ENCODE measurements at places on chromosomes 7 and 10.

GRCh38 chr7:141558544-141559183, 7.5 kb downstream of the AGK start:
- peak; percentile 51 for DNase-seq

DNA sequence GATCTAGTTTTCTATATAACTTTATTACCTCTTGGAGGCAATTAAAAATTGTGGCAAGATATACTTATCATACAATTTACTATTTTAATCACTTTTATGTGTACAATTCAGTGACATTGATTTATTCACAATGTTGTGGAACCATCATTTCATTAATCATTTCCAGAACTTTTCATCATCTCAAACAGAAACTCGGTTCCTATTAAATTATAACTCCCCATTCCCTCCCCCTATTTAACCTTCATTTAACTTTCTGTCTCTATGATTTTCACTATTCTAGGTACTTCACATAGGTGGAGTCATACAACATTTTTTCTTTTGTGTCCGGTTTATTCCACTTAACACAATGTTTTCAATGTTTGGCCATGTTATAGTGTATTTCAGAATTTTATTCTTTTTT, 252.8 kb downstream of the REEP3 start:
- no peak for DNase-seq

DNA sequence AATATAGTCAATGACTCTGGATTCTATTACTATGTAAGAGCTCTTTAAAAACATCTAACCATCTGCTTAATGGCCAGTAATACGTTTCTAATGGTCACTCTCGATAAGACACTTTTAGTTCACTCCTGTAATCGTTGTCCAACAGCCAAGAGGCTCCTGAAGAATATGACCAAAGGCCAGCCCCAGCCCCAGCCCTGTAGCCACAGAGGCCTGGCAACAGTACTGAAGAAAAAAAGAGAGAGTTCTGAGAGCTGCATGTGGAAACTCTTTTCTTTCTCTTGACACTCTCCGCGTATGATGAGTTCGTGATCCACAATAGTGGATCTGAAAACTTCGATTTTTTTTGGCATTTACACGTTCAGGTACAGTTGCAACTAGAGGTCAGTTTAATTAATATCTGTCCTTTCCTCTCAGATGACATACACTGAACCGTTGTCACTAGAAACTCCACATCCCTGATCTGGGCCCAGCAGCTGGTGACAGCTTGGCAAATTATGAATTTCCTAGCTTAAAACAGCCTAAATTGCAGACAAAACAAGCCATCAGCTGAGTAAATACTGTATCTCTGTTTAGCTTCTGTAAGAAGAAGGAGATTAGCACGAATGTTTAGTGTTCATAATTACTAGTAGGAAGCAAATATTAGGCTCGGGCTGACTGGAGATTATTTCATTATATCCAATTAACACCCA, 456.7 kb downstream of the LRMDA start:
- no peak for DNase-seq

DNA sequence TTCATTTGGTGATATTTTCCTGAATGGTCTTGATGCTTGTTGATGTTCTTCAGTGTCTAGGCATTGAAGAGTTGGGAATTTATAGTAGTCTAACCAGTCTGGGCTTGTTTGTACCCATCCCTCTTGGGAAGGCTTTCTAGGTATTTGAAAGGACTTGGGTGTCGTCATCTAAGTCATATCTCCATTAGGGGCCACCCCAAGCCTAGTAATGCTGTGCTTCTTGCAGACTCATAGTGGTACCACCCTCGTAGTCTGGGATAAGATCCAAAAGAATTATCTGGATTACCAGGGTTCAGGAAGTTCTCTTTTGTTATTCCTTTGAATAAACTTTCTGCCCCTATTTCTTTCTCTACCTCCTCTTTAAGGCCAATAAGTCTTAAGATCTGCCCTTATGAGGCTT, 319.4 kb upstream of the MYO3A start:
- no peak for DNase-seq

DNA sequence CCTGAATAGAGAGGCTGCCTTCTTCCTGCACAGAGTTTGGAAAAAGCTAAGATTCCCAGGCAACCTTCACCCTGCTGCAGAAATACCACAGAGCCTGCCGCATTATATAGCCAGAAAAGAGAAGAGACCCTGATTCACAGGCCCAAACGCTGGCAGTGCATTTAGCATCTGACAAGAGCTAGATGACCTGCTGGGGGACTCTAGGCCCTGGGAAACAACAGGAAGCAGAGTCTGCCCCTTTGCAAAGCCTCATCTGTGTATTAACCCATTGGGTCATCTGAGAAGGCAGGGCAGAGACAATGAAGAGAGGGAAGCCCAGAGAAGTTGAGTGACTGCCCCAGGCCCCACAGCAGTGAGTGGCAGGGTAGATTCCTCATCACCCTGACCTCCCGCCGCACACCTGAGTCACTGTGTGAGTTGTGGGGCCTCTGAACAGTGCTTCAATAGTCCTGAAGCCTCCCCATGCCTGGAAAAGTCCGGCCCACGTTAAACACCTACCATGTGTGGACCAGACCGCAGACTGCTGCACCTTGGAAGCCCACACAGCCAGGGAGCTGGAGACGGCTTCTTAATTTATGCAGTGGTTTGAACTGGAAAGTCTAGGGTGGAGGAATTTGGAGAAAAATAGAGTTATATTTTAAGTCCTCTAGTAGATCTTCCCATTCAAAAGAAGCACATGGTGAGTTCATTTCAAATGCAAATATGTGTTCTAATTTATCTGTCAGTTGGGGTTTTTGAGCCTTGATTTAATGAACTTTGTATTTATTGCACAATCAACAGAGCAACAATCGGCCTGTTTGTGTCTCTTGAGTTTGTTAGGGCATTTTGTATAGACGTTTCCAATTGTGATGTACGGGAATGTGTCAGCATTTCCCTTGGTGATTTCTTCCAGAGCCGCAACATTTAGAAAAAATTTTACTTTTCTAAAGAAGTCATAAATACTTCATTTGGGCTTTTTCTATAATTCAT, 80.4 kb upstream of the GPR26 start:
- DNase-seq: no peak

- peak; percentile 17 for DNase-seq
Observed at GRCh38 chr10:69901628-69902505, 100.2 kb downstream of the COL13A1 start.

GRCh38 chr7:72080341-72080766, 331.8 kb downstream of the CALN1 start:
- no peak for DNase-seq

- no peak for DNase-seq
Observed at GRCh38 chr7:30201921-30202320, 67.1 kb downstream of the MTURN start.

DNA sequence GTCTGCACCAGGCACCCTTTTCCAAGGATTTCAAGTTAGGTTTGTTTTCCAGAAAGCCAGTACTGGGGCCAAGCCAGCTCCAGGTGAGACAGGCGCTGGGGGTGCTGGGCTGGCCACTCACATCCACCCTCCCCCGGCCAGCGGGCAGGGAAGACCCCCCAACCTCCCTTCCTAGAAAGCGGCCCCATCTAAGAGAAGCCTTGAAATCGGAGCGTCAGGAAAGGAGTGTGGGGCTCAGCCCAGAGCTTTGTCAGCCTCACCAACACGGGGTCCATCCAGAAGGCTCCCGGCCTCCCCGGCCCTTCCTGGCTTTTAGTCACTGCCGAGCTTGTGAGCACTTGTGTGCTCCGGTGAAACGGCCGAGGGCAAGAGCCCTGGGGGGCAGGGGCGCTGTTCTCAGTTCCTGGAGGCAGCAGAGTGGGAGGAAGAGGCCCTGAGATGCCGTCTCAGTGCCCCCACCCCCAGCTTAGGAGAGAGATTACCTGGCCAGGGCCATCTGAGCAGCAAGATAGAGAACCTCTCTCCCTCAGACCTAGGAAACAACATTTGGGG, 39.6 kb downstream of the PDGFA start:
- DNase-seq: no peak

Measured in non-pigmented ciliary epithelial cell (primary cell).